ENCODE measurements at places on chromosomes 2 and 18.

DNA sequence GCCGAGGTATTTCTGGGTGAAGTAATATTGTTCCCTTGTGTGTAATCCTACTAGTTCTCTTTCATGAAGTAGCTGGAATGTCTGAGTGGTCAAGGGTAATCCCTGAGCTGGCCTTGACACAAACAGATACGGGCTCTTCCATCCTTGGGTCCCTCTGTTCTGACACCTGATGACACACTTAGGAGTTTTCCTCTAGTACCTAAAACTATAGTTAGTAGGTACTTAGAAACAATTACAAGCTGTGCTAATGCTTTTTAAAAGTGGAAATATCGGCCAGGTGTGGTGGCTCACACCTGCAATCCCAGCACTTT is 59.2 kb upstream of the IL1R1 start:
- no peak for DNase-seq

DNA sequence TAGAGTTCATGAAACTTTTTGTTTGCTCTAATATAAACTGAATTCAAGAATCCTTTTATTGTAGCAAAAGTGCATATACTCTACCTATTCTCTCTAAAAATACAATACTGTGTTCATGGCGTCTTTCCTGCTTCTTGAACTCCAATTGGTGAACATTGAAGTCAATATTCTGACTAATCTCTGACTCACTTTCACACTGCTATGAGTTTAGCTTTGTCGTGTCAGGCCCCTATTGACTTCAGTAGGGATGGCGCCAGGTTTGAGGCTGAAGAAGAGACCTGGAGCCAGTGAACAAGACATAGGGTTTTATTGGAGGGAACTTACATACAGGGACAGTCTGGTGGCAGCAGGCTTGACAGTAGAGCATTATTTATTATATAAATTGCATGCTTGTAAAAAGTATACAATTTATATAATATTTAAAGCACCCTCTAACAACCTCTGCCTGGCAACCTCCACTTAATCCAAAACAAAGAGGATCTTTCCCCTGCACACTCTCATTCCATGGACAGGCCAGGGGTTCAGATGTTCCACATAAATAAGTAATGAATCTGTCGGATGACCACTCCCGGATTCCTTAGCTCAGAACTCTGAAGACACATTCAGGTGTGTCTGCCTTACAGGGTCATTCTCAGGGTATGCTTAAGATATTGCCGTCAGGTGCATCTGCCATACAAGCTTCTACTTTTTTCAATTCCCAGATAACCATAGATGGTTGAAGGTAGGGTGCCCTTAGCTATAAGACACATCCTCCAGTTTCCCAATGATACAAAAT is 141.0 kb downstream of the CERS6 start:
- no peak for DNase-seq

DNA sequence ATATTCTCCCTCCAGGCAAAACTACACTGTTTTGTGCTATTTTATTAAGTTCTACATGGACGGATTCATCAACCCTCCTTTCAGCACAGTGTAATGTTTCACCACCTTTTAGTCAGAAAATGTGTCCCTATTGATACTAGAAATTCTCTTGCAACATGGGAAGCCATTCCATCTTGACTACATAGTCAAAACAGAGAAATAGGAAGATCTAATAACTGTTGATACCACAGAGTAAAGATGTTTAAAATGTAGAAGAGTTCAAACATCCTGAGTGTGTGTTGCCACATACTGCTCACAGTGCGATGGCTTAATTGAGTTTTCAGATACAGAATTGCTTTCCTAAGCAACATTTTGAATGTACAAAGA is 492.2 kb upstream of the RAB12 start:
- DNase-seq = no peak

DNA sequence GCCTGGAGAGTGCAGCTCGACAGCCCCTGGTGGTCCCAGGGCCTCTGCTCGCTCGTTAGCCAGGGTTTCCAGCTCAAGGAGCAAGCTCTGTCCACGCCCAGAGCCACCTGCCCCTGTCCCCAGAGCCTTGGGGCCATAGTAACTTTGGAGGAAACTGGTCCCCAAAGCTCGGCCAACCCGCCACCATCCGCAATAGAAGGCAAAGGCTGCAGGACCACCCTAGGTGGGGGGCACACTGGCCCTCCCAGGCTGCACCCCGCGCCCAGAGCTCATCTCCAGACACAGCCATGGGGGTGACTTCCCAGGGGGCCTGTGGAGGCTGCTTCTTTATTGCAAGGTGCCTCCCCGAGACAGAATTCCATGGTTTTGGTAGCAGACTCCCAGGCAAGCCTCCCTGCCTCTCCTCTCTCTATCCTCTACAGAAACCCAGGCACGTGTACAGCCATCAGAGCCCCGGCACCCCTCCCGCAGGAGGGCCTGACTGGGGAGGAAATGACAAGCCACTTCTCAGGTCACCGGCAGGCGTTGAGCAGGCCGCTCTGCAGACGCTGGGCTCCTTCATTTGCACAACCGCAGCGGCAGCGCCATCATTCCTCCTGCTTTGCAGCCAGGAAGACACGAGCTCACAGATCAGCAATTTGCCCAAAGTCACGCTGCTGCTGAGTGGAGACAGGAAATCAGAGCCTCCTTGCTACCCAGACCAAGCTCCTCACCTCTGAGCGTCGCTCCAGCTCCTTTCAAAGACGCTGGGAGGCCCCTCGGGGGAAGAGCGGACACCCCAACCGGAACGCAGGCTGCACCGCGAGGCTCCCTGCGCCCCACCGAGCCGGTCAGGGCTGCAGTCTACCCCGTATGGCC is 80.2 kb downstream of the NDUFA10 start:
- DNase-seq = peak; percentile 85

GRCh38 chr2:123101434-123101833 is 923.7 kb upstream of the CNTNAP5 start:
- peak; percentile 8 for DNase-seq

- no peak for DNase-seq
Measured at GRCh38 chr2:10139536-10139935, 17.0 kb downstream of the RRM2 start.

- DNase-seq = no peak
Measured at GRCh38 chr18:50099725-50100407, 95.1 kb downstream of the MYO5B start.

DNA sequence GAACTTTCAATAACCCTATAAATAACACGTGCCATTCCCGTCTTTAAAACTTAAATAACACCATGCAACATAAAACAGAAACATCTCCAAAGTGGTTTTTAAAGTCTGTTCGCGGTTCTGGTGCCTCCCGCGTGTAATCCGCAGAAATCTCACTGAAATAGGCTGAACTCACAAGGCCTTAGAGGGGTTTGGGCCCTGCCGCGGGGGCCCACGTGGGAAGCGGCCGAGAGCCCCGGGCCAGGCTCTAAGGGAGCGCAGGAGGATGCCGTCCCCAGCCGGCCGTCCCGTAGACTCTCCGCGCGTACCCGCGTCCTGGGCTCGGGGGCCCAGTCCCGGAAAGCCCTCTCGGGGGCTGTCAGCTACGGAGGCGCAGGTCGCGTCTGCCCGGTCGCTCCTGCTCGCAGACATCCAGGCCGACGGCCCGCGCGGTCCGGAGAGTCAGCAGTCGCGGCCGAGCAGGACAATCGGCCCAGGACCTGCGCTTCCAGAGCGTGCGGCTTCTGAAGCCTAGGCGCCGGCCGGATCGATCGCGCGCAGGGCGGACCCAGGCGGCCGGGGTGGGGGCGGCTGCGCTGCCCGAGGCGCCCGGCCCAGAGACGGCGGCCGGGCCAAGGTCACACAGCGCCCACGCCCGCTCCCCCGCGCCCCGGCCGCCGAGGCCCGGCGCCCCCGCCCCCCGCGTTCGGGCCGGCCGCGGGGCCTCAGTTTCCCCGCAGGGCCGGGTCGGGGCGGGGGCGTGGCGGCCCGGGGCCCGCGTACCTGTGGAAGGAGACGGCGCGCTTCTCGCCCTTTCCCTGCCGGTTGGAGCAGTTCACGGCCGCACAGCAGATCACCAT is 558 bp downstream of the THAP4 start:
- DNase-seq = peak; percentile 32

DNA sequence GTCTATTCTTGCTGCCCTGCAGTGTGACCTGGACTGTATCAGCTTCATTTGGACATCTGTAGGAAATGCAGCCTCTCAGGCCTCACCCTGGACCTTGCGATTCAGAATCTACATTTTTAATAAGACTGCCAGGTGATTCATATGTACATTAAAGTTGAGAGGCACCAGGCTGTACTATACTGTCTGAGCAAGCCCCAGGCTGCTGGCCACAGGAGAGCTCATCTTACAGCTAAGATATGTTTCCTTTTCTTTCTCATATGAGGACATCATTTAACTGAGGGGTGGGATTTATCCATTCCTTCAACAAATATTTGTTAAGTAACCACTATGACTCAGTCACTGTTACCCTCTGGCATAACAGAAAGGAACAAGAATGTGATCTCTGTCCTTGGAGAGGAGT is 78.2 kb upstream of the GCFC2 start:
- DNase-seq = no peak

DNA sequence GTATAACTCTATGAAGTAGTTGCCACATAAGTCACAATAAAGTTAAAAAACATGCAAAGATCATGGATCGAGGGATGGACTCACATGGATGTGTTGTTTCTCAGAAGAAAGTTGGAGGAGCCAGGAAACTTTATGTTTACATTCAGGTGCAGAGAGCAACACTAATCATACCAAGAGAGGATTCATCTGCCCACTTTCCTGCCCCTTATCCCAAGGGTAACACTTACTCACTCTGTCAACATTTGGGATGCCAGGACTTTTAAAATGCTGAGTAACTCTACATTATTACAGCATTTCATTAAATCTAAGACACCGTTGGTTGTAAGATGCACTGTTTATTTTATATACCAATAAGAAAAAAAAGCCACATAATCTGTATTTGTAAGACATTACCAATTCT is 170.4 kb downstream of the KCNE4 start:
- no peak for DNase-seq

DNA sequence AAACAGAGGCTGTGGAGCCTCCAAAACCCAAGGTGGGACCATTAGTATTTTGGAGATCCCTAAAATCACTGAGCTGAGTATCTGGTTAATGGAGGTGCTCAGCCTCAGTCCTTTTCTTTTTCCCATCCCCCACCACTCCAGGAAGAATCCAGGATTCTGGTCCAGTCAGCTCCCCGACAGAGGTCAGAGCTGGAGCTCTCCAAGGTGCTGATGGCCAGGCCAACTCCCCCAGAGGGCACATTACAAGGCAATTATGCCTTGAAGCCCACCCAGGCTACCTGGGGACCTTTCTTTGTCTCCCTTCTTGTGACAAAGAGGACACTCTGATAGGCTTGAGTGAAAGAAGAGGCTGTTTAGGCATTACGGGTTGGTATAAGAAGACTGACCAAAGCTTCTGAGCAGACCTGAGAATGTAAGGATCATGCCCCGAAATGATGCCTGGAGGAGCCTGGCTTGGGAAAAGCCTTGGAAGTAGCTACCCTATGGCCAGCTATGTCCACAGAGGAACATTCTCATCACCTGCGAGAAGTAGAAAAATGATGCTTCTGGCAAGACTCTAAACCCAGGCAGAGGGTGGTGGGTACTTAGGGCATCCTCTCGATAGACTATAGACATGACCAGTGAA is 102.5 kb upstream of the LDAH start:
- DNase-seq = no peak

- DNase-seq = no peak
Measured at GRCh38 chr2:209276000-209276399, 147.8 kb upstream of the MAP2 start.

DNA sequence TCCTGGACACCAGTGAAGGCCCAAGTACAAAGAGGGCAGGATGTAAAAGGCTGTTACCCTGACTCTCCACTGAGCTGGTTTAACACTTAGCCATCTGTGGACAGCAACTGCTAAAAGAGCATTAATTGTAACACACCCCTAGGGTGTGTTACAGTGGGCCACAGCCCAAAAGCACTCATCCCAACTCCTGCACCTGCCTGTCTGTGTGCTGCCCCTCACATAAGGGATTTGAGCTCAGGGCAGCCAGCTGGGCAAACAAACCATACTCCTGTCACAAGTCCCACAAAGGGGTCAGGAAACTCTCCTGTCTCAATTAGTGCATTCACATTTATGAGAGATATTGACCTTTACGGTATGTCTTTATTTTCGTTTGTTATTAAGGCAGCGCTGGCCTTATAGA is 833.1 kb upstream of the NXPH2 start:
- DNase-seq = no peak

DNA sequence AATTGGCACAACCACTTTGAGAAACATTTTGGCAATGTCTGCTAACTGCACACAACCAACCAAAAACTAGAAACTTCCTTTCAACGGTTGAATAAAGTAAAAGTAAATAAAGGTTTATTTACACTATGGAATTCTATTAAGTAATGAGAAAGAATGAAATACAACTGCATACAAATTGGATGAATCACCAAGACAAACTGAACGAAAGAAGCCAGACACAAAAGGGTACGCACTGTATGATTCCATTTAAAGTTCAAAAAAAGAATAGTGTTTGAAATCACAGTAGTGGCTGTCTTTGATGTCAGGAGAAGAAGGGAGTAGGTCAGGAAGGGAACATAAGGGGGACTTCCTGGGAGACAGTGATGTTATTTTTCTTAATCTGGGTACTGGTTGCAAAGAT is 46.5 kb upstream of the SULT1C3 start:
- no peak for DNase-seq

- no peak for DNase-seq
Measured at GRCh38 chr2:203728321-203728720, 21.9 kb downstream of the CD28 start.

- DNase-seq = no peak
Measured at GRCh38 chr2:130300258-130300969, 42.3 kb upstream of the IMP4 start.

DNA sequence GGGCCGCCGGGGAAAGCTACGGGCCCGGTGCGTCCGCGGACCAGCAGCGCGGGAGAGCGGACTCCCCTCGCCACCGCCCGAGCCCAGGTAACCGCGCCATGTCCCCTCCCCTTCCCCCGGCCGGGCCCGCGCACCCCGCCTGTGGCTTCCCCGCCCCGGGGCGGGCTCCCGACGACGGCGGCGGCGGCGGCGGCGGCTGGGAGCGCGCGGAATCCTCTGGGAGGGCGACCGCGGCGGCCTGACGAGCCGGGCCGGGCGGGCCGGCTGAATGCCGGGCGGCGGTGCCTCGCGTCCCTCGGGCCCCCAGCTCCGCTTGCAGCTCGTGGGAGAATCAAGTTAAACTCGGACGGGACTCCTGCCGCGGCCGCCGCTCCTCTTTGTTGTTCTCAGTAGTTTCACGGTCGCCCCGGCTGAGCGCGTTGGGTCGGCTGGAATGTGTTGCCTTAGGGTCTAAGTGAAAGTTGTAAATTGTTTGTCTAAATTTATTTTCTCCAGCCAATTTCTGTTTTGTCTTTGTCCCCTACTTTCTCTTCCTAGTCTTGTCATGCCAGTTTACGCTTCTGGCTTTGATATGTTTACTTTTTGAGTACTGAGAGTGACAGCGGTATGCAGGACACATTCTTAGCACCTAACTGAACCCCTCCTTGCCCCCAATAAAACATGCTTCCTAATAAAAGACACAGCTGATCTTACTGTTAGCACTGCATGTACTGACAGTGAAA is 685 bp downstream of the SMAD4 start:
- peak; percentile 73 for DNase-seq

- peak; percentile 96 for DNase-seq
Measured at GRCh38 chr2:224948859-224949258, 93.4 kb downstream of the DOCK10 start.

GRCh38 chr2:46162329-46163097 is 134.7 kb upstream of the EPAS1 start:
- no peak for DNase-seq
